ENCODE measurements at places on chromosomes 6 and 20. TPM values are rescaled to one million over a fixed set of nuclear protein-coding genes. Genes with fewer than 3 reads are reported as not detected.

The PLTP gene
- total RNA-seq, result 108 TPM

The HMGCLL1 gene
- 10.6 TPM for total RNA-seq

The RHAG gene
- not detected for total RNA-seq

The TMEM244 gene
- not detected for total RNA-seq

The ULBP3 gene
- total RNA-seq, result not detected

The ZNF322 gene
- 22.9 TPM for total RNA-seq

The SCRT2 gene
- total RNA-seq, result not detected

The TULP1 gene
- total RNA-seq, result 40.9 TPM

The MAFB gene
- total RNA-seq, result 14.2 TPM

The TRIM15 gene
- total RNA-seq, result 0.48 TPM

The AP5S1 gene
- total RNA-seq, result 6.3 TPM

The PRL gene
- 0.48 TPM for total RNA-seq

The HLA-DOA gene
- total RNA-seq, result 0.72 TPM

The CCDC170 gene
- total RNA-seq, result 1.4 TPM

The EMILIN3 gene
- 0.72 TPM for total RNA-seq

The TRAPPC3L gene
- total RNA-seq, result 1.4 TPM

The TFAP2A gene
- 20.7 TPM for total RNA-seq

The FNDC11 gene
- total RNA-seq, result 1.2 TPM

The TM9SF4 gene
- 12.5 TPM for total RNA-seq

The CHRNA4 gene
- total RNA-seq, result 2.2 TPM

The NCOA5 gene
- 3.4 TPM for total RNA-seq

The AVP gene
- not detected for total RNA-seq

The CD40 gene
- total RNA-seq, result 5.8 TPM

The HLA-DRA gene
- total RNA-seq, result 47.4 TPM

The MPIG6B gene
- 3.1 TPM for total RNA-seq

The MMP24OS gene
- 28.4 TPM for total RNA-seq

The DPPA5 gene
- not detected for total RNA-seq

The SYTL3 gene
- total RNA-seq, result 1.7 TPM

The STX7 gene
- total RNA-seq, result 33.5 TPM

The SLC52A3 gene
- total RNA-seq, result 1.7 TPM

Data from umbilical cord (tissue), 2 donors.